GM23338 (cell line): ENCODE measurements at places on chromosomes 16 and 17. TPM values are rescaled to one million over a fixed set of nuclear protein-coding genes. Genes with fewer than 3 reads are reported as not detected.

DNA sequence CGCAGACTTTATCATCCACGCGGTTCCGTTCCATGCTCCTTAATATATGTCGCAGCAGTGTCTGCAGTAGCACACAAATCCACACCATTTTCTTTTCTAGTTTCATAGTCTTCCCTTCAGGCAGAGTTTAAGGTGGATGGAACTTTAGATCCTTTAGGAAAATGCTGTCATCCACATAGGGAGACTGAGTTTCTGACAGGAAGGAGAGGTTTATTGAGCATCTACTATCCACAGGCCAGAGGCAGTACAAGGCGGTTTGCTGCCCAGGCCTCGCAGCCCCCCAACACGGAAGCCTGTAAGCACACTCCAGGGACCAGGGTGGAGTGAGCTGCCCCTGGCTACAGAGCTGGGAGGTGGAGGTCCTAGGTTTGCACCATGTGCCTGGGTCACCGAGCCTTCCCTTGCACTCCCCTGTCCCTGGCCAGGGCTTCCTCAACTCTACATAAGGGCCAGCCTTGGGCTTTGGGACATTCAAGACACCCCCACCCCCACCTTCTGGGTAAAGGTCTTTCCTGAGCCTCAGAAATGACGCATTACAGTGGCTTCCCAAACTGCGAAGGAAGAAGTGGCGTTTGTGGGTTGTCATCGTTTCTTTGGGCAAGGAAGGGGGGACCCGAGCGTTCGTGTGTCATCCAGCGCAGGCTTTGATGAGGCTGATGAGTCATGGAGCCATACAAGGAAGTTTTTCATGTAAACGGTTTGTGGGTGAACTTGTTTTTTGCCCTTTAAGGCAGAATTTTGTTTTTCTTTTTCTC lies 146.5 kb upstream of the PLCG2 start:
- no peak for DNase-seq

Gene CTRB1
- total RNA-seq = not detected in 2 replicates

Gene MT1F
- total RNA-seq = 7.3 and 7.4 TPM in 2 replicates

- DNase-seq = no peak
These were observed 55.3 kb downstream of the MYH13 start for GRCh38 chr17:10317543-10317834.

DNA sequence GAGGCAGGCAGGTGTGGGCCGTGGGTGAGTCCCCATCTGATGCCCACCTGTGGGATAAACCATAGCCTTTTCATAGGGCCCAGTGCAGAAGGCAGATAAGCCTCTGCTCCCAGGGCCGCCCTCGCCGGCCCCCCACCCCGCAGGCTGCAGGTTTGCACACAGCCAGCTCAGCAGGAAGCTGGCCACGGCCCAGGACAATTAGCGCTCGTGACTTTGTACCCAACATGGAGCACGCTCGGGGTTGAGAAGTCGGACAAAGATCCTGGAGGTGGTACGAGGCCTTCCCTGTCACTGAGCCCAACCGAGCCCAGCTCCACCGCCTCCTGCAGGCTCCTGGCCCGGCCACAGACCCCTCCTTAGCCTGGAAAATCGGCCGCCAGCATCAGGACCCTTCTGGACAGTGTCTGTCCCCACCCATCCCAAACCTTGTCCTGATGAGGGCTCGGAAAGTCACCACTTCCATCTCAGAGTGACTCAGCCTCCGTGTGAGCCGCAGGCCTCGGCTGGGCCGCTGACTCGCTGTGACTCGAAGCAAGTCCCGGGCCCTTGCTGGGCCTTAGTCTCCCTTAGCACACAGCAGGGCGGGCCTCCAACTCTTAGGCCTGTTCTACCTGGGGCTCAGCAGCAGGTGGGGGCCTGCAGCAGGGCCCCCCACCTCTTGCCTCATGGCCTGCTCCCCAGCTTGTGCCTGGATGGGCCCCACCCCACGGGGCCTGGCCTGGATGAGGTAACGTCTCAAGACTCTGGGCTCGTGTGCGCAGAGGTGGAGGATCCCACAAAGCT lies 22.7 kb downstream of the FAM83G start:
- DNase-seq = no peak

GRCh38 chr17:61465550-61466237 lies 13.5 kb downstream of the TBX4 start:
- DNase-seq = no peak

Gene HSPB9
- 0.52 TPM in 1 of 2 replicates, not detected in the other for total RNA-seq

DNA sequence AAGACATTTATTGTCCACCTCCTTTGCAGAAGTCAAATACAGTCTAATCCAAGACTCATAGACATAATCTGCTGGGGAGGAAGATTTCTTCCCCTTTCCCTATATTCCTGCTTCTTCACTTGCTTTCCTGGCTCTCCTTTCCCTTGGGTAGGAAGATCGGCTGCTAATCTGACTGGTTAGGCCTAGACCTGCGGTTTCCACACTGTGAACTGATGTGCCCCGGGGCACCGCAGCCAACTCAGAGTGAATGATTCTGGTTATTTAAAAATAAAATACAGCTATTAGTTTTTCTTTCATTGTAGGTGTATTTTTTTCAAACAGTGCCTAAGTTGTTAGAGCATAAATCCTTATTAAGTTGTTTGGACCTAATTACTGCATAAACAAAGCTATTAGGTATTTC lies 78.9 kb downstream of the DNAH3 start:
- no peak for DNase-seq

Gene USP6
- total RNA-seq = 0.94 and 1.1 TPM in 2 replicates

Gene GAST
- total RNA-seq = not detected in 2 replicates
